ENCODE measurements at places on chromosomes 2 and 18.

- no peak for DNase-seq
Measured at GRCh38 chr2:109660046-109660860, 46.1 kb downstream of the SOWAHC start.

- no peak for DNase-seq
Measured at GRCh38 chr18:57063601-57064103, 83.2 kb upstream of the BOD1L2 start.

GRCh38 chr2:119289093-119289492, 65.5 kb downstream of the STEAP3 start:
- DNase-seq = no peak

- DNase-seq = no peak
Measured at GRCh38 chr2:118604811-118605210, 242.6 kb downstream of the EN1 start.

DNA sequence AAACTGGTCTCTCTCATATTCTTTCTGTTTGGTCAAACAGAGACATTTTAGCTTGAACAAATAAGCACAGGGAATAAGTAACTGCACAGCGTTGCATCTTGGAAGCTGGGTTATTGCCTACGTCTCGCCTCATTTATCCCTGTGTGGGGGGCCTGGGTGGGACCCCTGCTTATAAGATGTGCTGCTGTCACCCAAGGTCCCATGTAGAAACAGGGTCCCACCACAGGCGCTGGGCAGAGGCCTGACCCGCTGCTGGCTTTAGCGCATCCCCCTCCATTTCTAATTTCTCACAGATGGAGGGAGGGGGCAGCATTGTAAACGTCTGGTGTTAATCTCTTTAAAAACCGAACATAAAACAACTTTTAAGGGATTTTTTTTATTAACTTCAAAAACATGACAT, 207.8 kb downstream of the HDAC4 start:
- DNase-seq = no peak

DNA sequence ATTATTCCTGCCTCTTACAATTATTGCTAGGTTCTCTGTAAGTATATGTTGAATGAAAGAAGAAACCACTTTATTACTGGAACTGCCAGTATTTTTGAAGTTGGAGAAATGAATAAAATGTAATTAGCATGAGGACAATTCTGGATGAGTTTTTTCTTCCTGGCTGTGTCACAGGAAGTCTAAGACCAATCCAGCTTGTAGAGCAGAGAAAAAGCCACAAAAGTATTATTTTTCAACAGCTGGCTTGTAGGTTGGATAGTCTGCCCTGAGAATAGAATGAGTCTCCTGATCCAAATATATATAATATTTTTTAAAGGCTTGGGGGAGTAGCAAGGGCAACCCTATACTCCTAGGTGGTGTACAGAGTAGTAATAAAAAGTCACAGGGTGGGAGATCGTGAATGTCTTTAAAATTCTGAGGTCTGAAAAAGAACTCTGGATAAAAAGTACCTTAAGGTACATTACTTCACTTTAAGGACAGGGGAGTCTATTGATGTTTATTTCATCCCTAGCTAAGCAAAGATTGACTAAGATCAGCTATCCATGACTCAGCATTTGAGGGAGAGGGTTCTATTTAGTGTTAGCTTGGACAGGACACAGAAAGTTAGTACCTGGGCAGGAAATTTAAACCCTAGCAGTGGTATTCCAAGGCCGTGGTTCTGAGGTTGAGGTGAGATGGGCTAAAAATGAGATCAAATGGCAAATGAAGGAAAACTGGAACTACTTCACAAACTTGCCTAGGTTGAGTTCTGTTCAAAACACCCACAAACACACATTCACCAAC, 31.7 kb downstream of the SLC40A1 start:
- no peak for DNase-seq

DNA sequence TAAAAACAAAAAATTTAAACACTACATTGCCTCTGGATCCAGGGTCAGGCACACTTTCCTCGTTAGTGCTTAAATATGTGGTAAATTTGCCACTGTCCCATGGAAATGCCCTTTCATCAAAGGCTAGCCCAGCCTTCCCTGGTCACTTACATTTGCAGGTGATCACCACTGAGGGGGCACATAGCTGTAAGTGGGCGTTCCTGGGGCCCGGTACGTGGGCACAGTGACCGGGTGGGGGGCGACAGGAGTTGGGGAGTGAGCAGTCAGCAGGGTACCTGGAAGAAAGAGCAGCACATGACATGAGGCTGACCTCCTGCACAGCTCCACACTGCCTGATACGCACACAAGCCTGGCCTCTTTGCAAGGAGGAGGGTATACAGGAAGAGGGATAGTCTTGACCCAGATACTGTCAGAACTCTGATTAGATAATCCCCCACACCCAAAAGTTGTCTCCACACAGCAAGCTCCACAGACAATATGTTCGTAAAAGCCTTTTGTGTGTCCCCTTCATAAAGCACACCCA, 40.5 kb downstream of the FAM168B start:
- no peak for DNase-seq

DNA sequence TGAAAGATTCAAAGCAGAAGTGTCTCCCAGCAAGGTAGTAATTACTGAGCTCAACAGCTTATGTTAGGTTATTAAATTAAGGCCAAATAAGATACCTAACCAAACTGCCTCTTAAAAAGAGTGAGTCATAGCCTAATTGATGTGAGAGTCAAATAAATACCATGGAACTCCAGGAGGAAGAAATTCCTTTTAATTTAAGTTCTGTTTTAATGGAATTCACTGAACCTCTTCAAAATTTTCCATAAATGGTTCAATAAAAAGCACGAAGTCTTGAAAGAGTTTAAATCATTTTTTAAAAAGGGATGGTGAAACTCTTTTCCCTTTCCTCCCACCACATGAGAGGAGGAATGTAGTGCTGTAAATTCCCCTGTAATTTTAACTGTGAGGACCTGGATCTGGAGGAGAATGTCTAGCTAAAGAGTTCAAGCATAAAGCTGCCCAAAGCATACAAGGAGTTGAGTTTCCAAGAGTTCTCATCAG, 180.8 kb upstream of the MMADHC start:
- DNase-seq = no peak

DNA sequence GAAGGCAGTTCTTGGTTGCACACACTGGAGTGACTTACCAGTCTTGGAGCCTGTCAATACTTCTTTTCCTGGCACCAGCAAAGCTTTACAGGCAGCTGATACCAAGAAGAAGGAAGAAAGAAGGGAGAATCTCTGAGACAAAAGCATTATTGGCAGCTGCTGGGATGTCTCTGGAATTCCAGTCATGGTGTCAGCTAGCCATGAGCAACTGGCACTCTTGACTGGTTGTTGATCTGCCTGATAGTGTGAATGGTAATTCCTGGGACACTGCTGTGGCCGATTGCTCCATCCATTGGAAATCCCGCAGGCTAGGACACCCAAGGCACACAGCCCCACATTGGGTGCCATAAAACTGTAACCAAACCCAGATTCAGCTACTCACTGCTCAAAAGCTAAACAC, 17.8 kb upstream of the SPAG16 start:
- no peak for DNase-seq

DNA sequence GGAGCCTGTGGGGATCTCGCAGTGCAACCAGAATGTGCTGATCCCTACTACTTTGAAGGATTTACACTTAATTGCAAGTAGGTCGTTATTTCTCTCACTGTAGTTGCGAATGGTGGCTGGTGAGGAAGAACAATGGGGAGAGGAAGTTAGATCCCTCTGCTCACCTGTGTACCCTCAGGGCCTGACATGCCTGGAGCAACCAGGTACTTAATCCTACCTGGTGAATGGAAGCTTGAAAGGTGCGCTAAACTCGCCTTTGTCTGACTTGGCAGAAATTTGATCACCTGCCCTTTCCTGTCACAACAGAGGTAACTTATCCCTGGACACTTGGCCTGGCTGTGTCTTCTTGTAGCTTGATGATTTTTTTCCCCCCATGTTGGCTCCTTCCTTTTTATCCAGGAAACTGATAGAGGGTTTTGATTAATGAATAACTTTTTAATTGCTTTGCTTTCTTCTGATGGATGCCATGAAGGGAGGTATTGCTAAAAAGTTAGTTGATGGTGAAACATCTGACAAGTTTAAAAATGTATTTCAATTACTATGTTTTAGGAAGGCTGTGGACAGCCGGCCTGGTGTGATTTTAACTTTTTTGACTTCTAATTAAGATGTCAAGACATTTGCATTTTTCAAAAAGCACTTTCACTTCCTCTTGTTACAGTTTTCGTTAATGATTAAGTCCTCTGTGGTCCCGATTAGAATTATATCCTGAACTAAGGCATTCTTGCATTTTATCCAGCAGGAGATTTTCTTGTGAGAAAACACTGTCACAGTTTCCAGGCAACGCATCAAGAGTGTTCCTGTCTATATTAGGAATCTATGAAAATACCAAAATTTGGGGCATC, 9.2 kb downstream of the SGPP2 start:
- DNase-seq = no peak

GRCh38 chr2:117832905-117833613, 18.6 kb downstream of the DDX18 start:
- no peak for DNase-seq

DNA sequence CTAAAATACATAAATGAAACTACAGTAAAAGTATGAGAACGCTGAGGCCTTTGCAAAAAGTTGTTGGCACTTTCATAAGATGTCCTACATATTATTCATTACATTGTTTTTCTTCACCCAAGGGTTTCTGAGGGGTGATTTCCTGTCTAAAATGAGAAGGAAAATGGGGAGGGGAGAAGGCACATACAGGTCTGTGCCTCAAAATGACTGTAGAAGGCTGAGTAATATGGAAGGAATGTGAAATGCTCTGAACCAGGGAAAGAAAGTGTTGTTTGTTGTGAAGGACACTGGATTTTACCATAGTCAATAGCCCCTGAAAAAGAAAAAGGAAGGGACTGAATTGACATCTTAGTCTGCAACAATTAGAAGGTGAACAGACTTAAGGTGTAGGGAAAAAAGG, 99.5 kb upstream of the RNF152 start:
- DNase-seq = no peak

DNA sequence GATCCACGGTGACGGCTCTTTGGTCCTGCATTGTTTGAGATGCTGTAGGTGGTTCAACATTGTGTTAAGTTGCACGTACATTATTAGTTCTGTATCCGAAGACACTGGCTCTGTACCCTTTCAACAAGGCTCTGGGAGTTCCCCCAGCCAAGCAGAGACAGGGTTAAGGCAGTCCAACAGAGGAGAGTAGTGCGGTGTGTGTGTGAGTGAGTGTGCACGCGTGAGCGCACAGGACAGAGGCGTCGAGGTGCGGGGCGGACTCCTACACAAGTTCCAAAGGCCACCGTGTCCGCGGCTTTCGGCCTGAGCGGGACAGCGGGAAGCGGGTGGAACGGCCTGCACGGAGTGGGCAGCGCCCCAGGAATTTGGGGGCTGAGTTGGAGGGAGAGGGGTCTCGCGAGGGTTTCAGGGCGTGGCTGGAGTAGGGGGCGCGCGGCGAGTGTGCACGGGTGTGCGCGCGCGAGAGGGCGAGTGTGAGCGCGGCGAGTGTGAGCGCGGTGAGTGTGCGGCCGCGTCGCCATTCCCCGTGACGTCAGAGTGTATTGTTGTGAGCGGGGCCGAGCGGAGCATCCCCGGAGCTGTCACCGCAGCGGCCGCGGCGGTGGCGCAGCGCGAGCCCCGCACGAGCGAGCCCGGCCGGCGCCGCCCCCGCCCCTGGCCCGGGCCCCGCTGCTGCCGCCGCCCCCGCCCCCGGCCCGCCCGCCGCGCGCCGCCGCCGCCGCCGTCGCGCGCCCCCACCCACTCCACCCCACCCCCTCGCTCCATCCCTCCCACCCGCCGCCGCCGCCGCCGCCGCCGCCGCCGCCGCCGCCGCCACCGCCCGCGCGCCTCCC, at the start of gene ASXL3:
TSS of gene ASXL3 (plus strand) at position 535 of the 833 bp plus-strand sequence. CDS start 413 bp downstream, outside the sequence.
- DNase-seq = no peak

GRCh38 chr18:63255435-63255834, 64.1 kb downstream of the BCL2 start:
- no peak for DNase-seq

- DNase-seq = no peak
Measured at GRCh38 chr18:61838521-61838920, 54.3 kb downstream of the RNF152 start.

- DNase-seq = no peak
Measured at GRCh38 chr18:13642440-13642827, 83.9 kb downstream of the FAM210A start.

GRCh38 chr2:60334610-60335009, 218.8 kb downstream of the BCL11A start:
- no peak for DNase-seq

- DNase-seq = no peak
Measured at GRCh38 chr2:128984081-128984480, 665.4 kb upstream of the HS6ST1 start.

GRCh38 chr18:10289951-10290637, 164.3 kb upstream of the APCDD1 start:
- no peak for DNase-seq

Measured in activated CD4-positive, CD25-positive, alpha-beta regulatory T cell (primary cell).